Cerebellum (tissue), 4 donors: ENCODE measurements at places on chromosomes 12 and 14. TPM values are rescaled to one million over a fixed set of nuclear protein-coding genes. Genes with fewer than 3 reads are reported as not detected.

The RAD9B gene
- total RNA-seq: 0.91 TPM

The PLBD1 gene
- 1.6 TPM for total RNA-seq

The PMCH gene
- total RNA-seq: not detected

The TEP1 gene
- total RNA-seq: 10.3 TPM

The GALNT4 gene
- total RNA-seq: 5.4 TPM

The PLEKHD1 gene
- total RNA-seq: 1.3 TPM

The CLEC4C gene
- total RNA-seq: not detected

The CYP46A1 gene
- total RNA-seq: 6.1 TPM

The DEPDC4 gene
- total RNA-seq: 2.8 TPM

The GPR65 gene
- 0.18 TPM for total RNA-seq

The CCDC38 gene
- not detected for total RNA-seq

The PPTC7 gene
- 11.8 TPM for total RNA-seq

The RNASE3 gene
- not detected for total RNA-seq

- no peak for DNase-seq
These were observed 87.1 kb upstream of the FOXN3 start for GRCh38 chr14:89504091-89504490.

DNA sequence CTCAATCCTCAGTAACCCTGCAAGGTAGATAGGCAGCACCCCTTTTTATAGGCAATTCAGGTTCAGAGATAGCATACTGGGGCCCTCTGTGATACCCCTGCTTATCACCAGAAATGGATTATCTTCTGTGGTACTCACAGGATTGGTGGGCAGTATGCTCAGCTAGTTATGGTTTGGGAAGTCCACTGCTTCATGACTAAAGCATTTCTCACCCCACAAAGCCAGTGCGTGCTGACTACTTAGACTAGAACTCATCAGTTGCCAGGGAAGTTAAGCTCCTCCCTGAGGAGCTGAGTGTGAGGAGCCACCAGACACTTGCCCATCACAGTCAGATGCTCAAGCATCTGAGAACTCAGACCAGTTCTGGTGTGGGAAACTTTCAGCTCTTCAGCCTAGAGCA lies 76.3 kb downstream of the SCAF11 start:
- no peak for DNase-seq

DNA sequence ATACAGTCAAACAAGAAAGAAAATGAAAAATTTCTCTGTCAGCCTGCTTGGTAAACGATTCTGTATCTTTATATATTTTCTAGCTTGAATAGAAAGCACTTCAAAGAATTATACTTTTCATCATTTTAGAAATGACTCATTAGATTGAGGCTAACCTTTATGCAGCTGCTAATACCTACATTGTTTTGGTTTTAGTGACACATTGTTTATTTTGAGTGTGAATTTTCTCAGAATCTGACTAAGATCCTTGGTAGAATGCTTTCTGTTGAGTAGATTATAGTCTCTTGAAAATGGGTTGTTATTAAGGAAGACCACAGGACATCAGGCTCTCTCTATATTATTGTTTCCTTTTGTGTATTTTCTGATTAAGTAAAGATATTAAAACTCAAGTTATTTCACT lies at the start of gene PMCH:
Gene PMCH, minus strand, starts transcription at position 45 of the 400 bp plus-strand sequence. CDS start 63 bp downstream, outside the sequence.
- no peak for DNase-seq

GRCh38 chr12:105018776-105019175 lies 32.7 kb downstream of the NOPCHAP1 start:
- peak; percentile 10 for DNase-seq

DNA sequence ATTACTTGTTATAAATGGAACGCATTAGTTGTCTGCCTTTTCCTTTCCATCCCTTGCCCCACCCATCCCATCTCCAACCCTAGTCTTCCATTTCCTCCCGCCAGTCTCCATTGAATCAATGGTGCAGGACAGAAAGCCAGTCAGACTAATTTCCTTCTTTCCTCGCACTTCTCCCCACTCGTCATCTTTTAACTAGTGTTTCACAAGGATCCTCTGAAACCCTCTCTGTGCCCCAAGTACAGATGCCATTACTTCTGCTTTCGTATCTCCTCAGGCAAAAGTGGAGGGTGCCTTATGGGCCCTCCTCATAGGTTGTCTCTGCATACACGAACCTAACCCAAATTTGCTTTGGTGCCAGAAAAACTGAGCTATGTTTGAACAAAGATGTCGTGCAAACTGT lies 4.2 kb downstream of the DAZAP2 start:
- no peak for DNase-seq

DNA sequence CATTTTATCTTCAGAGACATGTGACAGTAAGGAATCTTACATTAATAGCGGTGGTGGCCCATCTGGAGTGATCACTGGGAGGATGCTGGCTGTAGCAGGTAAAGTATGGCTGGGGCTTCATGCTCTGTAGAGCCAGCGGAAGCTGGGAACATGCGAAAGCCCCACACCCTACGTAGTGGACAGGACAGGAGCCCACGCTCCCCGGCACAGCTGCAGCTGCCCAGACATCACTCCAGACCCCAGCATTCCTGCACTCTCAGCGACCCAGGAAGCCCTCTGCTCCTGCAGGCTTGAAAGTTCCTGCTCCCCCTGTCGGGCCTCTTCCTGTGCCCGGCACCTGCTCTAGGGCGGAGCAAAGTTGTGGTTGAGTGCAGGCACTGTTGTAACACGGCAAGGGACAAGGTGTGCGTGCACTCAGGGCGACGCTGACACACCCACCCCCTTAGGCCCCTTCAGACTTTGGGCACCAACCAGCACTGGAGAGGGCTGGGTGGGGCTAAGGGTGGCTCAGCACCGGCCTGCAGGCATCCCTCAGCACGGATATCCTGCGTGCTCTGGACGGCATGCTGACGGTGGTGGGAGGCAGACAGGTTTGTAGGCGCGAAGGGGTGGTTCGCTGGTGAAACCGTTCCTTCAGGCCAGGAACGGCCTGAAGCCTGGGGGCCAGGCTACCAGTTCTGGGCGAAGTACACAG lies 568.3 kb downstream of the FSCB start:
- no peak for DNase-seq

DNA sequence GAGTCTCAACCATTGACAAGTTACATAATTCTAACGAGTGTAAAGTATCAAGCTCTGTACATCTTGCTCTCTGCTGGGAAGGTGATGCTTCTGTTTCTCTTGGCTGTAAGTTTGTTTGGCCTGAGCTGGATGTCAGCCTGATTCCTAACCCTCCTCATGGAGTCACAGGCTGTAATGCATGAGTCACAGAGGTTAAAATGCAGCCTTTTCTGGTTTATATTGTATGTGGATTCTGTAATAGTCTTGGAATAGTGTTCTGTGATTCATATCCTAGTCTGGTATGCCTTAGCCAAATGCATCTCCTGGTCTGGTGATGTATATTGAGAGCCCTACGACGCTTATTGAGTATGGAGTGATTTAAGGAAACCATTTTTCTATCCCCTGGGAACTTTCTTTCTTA lies 104.5 kb upstream of the FRMD6 start:
- DNase-seq: no peak

DNA sequence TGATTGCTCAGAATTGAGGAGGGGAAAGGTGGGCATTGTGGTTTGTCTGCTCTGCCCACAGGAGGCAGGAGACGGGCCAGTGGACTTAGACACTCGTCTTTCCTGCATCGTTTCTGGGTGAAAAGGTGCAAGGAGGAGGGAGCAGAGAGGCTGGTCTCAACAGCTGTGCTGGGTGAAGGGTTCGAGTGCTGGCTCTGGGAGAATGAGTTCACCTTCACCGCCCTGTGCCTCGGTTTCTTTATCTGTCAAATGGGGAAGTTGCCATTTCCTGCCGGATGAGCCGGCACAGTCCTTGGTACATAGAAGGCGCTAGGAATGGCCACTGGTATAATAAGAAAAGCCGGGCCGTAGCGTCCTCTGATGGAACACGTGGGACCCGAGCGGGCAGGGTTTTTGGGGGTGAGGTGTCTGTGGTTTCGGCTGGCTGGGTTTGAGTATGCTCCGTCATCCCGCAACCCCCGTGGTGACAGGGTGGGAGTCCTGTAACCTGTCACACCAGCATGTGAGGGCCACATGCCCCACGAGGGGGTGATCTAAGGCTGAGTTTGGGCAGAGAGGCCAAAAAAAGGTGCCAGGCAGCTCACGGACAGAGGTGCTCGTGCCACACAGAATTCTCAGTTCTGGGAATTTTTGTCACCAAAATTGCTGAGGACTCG lies 7.3 kb downstream of the BCL7A start:
- DNase-seq: no peak

DNA sequence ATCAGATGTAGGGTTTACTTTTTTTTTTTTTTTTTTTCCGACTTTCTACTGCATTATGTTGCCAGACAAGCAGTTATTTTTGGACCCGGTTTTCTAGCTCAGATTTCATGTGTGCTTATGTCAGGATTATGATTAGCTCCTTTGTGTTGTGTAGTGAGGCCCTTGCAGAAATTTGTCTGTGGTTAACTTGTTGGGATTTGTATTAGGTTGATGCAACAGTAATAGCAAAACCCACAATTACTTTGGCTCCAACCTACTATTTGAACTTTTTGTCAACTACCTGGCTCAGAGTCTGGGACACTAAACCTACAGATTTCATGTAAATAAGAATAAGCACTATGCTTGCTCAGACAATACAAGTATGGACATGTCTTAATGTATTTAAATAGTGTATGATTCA lies 44.1 kb upstream of the KCNJ8 start:
- no peak for DNase-seq

- peak; percentile 96 for DNase-seq
These were observed 646 bp upstream of the CORO1C start for GRCh38 chr12:108731866-108732461.

GRCh38 chr12:66190519-66191370 lies 1.7 kb downstream of the IRAK3 start:
- no peak for DNase-seq

- no peak for DNase-seq
These were observed 8.4 kb upstream of the LRTM2 start for GRCh38 chr12:1811948-1812291.

GRCh38 chr14:63045612-63046320 lies 508 bp upstream of the KCNH5 start:
- peak; percentile 15 for DNase-seq

DNA sequence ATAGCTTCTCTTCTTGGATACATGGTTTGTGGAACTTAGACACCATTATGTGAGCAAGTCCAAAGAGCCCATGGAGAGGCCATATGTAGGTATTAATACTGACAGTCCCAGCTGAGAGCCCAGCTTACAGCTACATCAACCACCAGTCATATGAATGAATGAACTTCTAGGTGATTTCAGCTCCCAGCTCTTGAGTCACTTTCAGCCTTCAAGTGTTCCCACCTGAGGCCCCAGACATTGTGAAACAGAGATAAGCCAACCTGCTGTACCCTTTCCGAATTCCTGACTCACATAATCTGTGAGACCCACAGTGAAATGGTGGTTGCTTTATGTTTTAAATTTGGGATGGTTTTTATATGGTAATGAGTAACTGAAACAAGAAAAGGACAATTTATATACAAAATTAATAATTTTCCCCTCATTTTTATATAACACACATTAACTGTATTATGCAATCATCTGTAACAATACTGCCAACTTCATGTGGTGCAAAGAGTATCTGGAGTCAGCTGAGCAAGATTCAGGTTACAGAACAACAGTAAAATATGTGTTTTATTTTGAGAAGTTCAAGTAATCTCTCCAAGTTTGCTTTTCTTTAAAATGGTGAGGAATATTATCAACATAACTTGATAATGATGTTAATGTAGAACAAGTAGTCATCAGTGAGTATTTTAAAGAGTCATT lies 27.7 kb upstream of the FBXO33 start:
- DNase-seq: no peak

- no peak for DNase-seq
These were observed 6.7 kb downstream of the IFFO1 start for GRCh38 chr12:6548966-6549683.

DNA sequence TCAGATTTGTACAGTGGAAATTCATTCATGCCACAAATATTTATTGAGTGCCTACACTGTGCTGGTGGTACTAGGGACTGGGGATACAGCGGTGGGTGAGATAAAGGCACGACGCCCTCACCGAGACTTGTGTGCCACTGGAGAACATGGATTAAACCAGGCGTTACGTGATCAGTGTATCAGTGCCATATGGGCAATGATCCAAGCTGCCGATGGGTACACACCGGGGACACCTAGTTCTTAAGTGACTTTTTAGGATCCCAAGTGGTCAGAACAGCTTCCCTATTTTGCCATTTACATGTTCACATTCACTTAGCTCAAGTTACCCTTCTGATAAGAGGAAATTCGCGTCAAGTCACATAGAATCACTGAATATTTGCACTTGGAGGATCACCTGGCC lies 236.7 kb downstream of the CACNA1C start:
- DNase-seq: no peak

DNA sequence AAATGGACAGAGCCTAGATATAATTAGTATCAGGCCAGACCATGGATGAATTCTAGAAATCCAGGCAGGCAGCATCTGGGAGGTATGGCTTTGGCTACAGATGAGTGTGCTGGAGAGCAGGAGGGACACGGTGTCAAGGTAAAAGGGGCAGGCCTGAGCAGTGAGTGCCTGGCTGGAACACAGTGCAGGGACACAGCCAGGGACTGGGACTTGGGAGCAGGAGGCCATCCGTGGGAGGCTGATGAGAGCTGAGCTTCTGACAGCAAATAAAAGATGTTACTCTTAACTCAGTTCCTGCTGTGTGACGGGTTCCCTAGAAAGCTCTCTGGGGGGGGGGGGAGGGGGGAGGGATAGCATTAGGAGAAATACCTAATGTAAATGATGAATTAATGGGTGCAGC lies 13.6 kb upstream of the LGALS3 start:
- no peak for DNase-seq

DNA sequence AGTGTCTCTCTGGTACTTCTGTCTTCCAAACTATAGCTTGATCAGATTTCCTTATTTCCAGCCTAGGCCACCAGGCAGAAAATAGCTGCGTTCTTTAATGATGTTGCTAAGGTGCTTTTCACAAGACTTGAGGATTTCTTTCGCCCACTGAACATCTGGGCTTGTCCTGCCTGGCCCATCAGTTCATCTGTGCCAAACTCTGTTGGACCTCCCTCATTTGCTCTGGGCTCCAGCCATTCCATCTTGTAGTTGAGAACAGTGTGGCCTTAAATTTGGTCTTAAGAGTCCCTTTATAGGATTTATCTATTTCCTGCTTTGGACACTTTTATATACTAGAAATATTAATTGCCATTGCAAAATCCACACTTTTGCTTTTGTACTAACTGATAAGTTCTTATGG lies 109.6 kb downstream of the TTLL5 start:
- DNase-seq: no peak

- DNase-seq: no peak
These were observed 132.3 kb downstream of the PAPOLA start for GRCh38 chr14:96634481-96634880.

GRCh38 chr14:22179190-22179589 lies 409.8 kb downstream of the DAD1 start:
- no peak for DNase-seq
